Activated T-helper 1 cell treated with Interleukin-2 at 50 U/mL for 16 hours (primary cell): ENCODE measurements at places on chromosomes 7 and 10.

DNA sequence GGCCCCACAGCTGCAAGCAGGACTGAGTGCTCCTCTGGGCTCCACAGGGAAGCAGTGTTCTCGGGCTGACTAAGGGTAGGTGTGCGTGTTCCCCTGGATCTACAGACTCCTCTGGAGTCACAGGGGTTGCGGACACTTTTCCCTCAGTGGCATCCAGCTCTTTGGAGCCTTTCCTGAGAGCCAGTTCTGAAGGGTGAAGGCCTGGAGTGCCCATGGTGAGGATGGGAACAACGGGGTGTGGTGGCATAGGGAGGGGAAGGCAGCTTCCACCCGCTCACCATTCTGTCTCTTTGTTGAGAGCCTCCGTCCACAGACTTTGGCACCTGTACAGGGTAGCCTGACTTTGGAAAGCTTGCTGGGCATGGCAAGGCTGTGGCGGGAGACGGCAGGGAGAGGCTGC, 104.1 kb upstream of the PCBD1 start:
- DNase-seq, result no peak

DNA sequence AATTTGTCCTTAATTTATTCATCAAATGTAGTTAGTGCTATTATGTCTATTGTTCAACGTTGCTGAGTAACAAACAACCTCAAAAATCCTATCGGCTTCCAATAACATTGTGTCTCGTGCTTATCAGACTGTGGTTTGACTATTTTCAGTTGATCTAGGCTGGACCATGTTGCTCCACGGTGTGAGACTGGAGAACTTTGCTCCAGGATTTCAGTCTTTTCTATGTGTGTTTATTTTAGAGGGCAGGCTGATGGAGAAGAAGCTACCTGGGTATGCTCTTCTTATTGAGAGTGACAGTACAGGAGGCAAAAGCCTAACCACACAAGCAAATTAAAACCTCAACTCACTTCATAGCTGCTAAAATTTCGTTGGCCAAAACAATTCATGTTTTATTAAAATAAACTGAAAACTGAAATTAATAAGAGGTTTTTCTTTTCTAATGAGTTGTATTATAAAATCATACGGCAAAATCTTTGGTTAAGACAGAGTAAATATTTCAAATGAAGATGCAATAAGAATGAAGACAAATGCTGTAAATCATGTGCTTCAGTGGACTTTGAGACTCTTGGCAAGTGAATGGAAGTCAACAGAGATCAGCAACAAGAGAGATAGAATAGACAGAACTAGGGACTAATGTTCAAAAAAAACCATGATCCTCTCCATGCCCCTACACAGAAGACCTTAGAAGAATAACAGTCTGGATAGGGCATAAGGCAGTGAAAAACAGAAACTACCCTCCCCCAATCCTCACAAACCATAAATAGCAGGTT, 418.0 kb upstream of the ETV1 start:
- DNase-seq, result no peak

GRCh38 chr7:70008466-70008865, 410.2 kb downstream of the AUTS2 start:
- DNase-seq, result no peak

GRCh38 chr10:102698894-102699293, 15.3 kb downstream of the ARL3 start:
- DNase-seq, result no peak

DNA sequence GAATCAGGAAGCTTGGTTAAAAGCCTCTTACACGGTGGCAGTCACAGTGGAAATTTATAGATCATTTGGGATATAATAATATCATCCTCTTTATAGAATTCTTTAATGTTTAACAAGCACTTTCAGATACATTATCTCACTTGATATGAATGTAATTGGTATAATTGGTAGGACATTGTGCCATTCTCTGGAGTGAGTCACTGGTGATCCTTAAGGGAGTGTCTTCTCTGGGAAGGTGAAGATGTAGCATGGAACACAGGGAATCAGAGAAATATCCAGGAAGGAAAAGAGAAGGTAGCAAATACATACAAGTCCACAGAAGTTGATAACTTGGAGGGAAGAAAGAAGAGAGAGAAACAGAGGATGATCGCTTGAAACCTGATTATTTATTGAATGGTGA, 9.8 kb downstream of the PTPRZ1 start:
- DNase-seq, result no peak

GRCh38 chr7:112212571-112212970, 6.1 kb downstream of the ZNF277 start:
- DNase-seq, result no peak

GRCh38 chr10:43078986-43079273, 2.1 kb downstream of the RET start:
- DNase-seq, result no peak

GRCh38 chr7:70545214-70545613, 586.7 kb upstream of the GALNT17 start:
- DNase-seq, result no peak
